ENCODE measurements at places on chromosomes 4 and X.

DNA sequence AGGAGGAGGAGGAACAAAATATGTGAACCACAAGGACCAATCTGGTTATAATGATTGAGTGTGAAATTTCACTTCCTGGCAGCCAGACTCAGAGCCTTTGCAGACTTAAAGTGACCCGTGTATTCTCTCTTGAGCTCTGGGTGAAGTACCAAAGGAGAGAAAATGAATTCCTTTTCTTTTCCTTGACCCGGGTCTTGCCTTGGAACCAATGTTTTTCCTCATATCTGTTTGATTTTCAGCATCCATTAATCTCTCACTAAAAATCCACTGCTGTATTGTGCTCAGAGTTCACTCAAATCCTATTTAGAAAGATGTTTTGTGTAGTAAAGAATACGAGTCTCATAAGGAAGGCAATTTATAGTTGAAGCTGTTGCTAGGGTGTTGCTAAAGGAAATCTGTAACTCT lies 78.3 kb upstream of the C1QTNF7 start:
- no peak for DNase-seq

DNA sequence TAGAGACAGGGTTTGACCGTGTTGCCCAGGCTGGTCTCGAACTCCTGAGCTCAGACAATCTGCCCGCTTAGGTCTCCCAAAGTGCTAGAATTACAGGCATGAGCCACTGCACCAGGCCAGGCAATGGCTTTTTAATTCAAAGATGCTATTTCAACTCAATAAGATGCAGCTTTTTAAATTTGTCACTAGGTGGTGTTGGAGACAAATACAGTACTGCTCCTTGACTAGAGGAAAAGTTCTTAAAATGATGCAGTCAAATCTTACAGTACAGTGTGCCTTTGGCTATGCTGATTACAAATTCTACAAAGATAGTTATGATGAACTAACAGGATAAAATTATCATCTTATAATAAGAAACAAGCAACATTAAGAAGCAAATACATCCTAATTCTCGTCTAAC lies 441.1 kb downstream of the KCNIP4 start:
- no peak for DNase-seq

DNA sequence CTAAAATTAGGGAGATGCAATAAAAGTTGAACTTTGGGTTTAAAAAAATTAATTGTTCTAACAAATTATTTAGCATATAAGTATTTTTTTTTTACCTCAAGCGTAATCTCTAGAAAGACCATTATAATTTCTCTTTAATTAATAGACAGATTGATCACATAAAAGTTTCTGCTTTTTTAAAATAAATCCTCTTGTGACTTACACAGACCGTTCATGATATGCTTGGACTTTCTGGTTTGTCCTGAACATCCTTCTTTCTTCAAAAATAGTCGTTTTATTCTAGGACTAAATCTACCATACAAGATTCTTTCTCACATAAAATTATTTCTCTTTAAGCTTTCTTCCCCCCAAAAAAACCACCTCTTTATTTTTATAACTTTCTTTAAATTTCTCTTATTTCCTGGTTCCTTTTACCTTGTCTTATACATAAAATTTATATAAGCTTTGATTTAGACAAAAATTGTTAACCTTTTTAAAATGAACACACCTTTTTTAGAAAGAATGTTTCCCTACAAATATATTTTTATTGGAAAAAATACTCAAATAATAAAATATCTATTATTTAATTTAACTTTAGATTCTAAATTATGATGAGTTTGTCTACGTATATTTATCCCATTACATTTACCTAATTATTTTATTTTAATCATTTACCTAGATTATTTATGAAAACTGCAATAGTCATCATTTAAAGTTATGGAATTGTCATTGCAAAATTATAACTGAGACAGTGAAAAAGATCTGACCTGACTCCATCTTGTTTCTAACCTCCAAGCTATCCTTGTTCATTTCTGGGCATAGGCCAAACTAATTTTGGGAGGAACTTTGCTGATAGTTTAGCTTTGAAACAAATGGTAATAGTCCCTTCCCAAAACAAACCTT lies 37.6 kb downstream of the PGRMC2 start:
- no peak for DNase-seq

- no peak for DNase-seq
These were observed 3.2 kb downstream of the MAOB start for GRCh38 chrX:43878906-43879526.

- DNase-seq = no peak
These were observed 36.3 kb downstream of the RTL3 start for GRCh38 chrX:78622831-78623230.

GRCh38 chrX:47501226-47502074 lies 18.4 kb upstream of the ZNF41 start:
- DNase-seq = no peak

GRCh38 chr4:3091464-3091863 lies 17.0 kb downstream of the HTT start:
- DNase-seq = no peak

DNA sequence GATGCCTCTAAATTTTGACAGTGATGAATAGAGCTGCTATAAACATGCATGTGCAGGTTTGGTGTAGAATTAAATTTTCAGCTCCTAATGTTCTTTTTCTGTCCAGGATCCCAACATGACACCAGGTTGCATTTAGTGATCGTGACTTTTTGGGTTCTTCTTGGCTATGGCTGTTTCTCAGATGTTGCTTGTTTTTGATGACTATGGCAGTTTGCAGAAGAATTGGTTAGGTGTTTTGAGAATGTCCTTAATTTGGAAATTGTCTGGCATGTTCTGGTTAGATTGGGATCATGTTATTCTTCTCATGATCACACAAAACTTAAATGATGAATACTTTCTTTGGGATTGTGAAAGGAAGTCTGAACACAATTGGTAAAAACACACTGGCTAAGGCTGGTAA lies 3.7 kb upstream of the FGFBP1 start:
- no peak for DNase-seq

- no peak for DNase-seq
These were observed 34.2 kb downstream of the KLHL34 start for GRCh38 chrX:21623778-21624501.

- no peak for DNase-seq
These were observed 62.7 kb downstream of the TRIM2 start for GRCh38 chr4:153266988-153267387.

- no peak for DNase-seq
These were observed 1.2 kb downstream of the POU3F4 start for GRCh38 chrX:83509254-83509801.

DNA sequence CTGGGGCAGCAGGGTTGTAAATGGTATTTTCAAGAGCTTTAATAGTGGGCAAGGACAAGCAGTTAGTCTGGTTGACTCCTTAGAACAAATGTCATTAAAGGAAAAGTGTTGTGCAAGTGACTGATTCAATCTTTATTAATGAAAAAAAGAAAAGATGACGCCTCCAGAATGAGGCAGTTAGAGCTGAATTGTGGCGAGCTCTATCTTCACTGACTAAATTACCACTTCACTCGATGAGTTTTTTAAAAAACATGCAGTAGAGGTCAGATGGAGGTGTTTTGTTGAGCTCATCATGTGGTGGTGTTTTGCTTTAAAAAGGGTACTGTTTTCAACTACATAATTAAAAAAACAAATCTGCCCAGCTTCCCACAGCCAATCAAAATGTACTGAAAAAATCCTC lies 28.1 kb upstream of the TENM3 start:
- no peak for DNase-seq

- DNase-seq = no peak
These were observed 28.4 kb upstream of the TADA2B start for GRCh38 chr4:7014815-7015214.

DNA sequence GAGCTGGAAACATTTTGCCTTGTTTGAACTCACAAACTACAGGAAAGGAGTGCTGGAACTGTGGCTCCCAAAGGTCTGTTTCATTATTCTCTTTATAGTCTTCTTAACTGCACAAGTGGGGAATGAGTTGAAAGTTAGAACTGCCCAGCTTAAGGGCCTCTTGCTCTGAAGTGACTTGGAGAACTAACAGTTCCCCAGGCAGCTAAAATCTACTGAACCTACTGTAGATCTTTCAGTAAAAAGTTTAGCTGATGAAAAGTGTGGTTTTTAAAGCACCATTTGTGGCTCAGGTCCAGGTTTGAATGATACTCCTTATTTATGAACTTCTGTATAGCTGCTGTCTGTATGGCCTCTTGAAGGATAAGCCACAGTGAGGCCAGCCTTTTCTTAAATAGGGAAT lies 353.8 kb downstream of the MAPK10 start:
- no peak for DNase-seq

DNA sequence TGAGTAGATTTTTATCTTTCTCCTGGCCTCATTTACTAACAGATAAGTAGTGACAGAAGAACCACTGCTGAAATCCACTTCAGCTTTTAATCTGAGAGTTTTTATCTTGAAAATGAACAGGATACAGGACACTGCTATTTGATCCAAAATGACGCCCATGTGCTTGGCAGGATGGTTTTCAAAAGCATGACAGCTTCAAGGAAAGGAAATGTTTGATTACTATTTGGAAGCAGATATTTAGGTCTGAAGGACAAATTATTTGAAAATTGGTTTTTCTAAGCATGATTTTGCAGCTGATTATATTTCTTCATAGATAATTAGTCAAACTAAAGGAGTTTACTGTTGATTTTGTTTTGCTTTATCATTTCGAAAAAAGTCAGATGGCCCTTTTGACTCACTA lies 11.1 kb downstream of the PACRGL start:
- DNase-seq = no peak

DNA sequence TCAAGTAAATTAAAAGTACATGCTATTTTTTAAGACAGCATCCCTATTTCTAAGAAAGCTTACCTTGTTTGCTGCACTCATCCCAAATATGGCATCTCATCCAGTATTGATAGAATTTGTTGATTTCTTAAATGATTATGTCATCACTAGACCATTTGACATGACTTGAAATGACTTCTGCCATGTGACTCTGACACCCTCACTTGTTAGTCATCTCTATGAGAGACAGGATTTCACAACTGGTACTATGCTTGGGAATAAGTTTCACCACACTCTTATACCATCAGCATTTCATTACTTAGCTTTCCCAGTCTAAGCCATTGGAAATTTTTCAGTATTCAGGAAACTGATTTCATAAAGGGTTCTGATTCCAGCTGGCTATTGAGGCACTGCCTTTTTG lies 55.3 kb downstream of the TMPRSS11F start:
- no peak for DNase-seq

DNA sequence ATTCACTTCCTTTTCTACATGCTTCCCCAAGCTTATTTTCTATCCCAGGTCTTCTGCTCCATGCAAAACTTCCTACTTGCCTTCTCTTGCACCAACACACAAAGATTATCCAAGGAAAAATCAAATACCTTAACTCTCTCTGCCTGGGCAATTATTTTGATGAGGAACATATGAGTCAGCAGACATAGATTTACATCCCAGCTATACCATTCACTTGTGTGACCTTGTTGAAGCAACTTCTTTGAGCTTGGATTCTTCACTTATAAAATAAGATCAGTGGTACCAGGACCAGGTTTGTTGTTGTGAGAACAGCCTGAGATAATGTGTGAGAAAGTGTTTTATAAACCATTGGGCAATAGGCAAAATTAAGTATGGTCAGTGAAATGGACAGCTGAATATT lies 39.1 kb upstream of the TMEM192 start:
- no peak for DNase-seq

- DNase-seq = no peak
These were observed 147.0 kb downstream of the PACRGL start for GRCh38 chr4:20847124-20847747.

Measured in DMS 273 treated with DMSO at 0.1 percent for 48 hours (cell line).